Glomerular endothelial cell (primary cell): ENCODE measurements at places on chromosomes 7 and 10. TPM values are rescaled to one million over a fixed set of nuclear protein-coding genes. Genes with fewer than 3 reads are reported as not detected.

- DNase-seq: no peak
Observed at GRCh38 chr10:44647877-44648542, 263.1 kb upstream of the CXCL12 start.

DNA sequence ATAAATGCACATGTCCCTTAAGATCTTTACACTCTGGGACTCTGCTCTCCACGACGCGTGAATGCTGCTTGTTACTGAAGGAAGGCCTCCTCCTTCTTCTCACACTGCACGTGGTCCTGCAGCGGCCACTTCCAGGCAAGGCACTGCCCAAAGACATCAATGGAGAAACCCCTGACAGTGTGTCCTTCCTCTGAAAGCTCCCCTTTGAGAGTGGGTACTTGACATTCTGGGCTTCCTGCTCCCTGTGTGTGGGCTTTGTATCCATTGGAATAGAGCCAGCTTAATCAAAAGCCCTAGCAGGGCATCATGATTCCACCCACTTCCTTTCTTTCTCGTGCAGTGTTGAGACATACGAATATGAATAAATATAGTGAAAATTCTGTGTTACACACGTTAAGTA, 69.7 kb upstream of the STK17A start:
- DNase-seq: no peak

GRCh38 chr10:48536916-48537890, 67.7 kb downstream of the ARHGAP22 start:
- DNase-seq: no peak

DNA sequence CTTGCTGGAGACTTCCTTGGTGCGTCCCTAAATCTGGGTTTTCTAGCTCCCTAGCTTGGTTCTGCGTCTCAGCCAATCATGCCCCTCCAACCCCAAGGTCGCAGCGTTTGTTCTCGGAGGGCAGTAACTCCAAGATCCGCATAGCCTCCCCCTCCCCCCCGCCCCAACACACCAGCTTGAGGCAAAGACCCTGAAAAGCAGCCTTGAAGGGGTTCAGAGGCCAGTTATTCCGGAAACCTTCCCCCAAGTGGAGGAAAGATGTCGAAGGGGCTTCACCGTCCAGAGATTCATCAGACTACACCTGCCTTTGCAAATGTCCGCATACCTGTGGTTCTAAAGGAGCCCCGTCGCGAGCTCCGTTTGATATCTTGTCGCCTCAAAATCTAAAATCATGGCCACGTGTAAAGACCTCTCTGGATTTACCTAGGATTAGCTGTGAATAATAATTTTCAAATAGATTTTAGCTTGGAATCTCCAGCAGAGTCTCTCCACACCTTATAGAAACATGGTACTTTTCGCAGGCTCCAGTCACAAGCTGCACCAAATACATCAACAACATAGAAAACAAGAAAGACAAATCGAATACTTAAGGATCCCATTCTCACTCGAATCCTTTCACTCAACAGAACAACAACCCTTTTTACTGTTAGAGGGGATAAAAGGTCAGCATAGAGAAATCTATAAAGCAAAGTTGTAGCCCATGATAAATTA, 7.9 kb downstream of the DLX6 start:
- no peak for DNase-seq

GRCh38 chr10:62450912-62451610, 76.9 kb downstream of the ZNF365 start:
- DNase-seq: no peak

DNA sequence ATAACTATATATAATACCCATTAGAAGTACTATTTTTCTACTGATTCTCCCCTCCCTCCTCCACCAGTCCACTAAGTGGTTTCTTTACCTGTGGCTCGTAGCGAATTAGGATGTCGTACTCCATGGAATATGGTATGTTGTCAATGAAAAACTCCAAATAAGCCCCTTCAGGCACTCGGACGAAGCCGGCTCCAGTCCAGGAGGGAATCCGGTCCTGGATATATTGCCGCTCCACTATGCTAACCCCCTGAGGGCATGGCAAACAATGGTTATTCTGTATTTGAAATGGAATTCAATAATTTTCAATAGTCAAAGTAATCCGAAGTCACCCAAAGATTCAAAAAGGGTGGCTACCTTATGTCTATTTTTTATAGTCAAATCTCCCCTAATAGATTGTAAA, 40.1 kb downstream of the LAMB1 start:
- DNase-seq: no peak

- no peak for DNase-seq
Observed at GRCh38 chr10:70228491-70228890, 4.7 kb downstream of the PPA1 start.

DNA sequence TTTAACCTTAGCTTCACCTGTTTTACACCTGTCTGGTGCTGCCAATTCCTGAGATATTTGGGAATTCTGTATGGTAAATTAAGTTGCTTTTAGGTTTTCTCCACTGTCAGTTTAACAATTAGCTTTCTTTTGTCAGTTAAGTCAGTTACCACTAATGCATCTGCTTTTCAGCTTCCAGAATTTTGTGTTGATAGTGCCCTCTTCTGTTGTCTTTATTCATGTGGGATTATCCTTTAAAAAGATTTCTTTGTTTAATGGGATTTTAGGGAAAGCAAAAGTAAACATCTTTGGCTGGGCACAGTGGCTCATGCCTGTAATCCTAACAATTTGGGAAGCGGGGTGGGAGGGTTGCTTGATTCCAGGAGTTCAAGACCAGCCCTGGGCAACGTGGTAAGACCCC, 8.1 kb downstream of the TFAM start:
- no peak for DNase-seq

DNA sequence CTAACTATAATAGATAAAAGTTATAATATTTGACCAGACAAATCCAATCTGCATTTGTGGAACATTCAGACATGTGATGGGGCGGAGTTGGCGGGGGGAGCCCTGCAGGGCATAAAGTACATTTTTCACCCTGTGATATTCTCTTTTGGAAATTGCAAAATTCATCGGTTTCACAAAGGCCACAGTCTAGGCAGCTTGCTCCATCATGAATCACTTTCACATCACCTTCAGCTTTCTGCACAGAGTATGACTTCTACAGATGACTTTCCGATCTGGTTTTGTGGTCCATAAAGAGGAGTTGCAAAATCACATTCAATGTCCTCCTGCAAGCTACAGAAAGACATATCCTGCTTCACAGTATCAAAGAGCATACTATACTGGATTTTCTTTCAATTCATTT, 51.4 kb upstream of the APBB1IP start:
- DNase-seq: no peak

GRCh38 chr10:129464251-129464650, 2.8 kb upstream of the MGMT start:
- DNase-seq: no peak

DNA sequence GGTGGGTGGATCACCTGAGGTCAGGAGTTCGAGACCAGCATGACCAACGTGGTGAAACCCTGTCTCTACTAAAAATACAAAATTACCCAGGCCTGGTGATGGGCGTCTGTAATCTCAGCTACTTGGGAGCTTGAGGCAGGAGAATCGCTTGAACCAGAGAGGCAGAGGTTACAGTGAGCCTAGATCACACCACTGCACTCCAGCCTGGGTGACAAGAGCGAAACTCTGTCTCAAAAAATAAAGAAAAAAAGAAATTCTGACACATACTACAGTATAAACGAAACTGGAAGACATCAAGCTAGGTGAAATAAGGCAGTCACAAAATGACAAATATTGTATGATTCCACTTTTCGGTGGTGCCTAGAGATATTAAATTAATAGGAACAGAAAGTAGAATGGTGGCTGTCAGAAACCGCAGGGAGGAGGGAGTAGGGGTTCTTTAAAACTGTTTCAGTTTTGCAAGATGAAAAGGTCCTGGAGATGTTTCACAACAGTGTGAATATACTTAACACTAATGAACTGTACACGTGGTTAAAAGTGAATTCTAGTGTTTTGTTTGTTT, 23.2 kb downstream of the PILRA start:
- DNase-seq: no peak

DNA sequence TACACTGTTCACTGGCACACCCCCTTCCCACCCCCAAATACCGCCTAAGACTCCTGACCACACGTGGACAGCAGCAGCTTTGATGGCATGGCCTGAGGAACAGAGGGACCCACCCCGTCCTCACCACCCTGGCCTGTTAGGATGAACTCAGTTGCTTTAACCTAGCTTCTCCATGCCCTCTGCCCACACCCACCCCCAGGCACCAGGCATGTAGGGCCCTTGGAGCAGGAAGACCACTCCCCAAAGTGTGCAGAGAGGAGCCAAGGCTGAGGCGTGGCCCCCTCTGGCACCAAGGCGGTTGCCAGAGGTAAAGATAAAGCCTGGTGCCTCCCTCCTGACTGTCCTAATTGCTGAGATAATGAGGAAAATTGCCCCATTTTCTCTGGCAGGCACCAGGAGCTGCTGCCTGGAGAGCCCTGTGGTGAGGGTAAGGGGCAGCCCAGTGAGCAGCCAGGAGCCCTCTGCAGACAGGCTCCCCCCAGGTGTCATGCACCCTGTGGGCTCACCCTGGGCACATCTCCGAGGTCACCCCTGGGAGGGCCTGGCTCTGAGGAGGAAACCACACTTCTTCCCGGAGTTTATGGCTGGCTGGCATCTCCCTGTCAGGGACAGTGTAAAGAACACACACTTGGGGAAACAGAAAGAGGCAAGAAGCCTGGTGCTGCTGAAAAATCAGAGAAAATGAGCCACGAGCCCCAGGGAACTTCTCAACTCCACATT, 47.7 kb downstream of the LRRC20 start:
- DNase-seq: no peak

- DNase-seq: no peak
Observed at GRCh38 chr7:135381369-135381768, 128.5 kb downstream of the CNOT4 start.

Gene ODAD2
- total RNA-seq: 0.24 and 0.70 TPM in 2 replicates

Gene HOXA7
- total RNA-seq: 12.5 and 17.7 TPM in 2 replicates

Gene CDC14C
- total RNA-seq: not detected in 2 replicates

Gene PDE6C
- total RNA-seq: not detected in 2 replicates

Gene FOXI2
- not detected in 2 replicates for total RNA-seq
